ENCODE measurements at places on chromosomes 1 and 21.

DNA sequence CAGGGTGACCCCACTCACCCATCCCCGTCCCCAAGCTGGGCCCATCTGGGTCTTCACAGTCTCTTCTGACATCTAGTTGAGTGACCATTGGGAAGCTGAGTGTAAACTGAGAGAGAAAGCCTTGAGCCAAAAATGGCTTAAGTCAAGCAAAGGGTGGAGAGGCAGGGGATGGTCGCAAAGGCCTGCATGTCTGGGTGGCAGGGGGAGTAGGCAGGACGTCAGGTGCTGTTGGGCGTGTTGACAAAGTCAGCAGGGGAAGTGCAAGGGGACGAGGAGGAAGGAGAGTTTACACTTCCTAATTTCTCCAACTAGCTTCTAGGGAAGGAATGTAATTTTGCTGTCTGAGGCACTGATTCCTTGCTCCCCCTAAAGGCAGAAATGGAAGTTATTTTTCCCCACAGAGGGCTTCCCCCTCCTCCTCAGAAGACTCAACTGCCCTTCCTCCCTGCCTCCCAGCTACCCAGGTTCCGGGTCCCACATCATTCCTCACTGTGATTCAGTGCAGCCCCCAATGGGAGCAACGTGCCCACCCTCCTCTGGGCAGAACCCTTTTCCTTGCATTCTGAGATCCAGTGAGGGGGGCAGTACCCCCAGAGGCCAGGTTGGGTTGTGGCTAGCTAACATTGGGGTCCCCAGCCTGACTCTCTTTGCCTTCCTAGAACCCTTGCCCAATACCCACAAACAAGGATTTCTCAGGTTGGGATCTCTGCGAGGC, 1.2 kb upstream of the ADORA1 start:
- DNase-seq = no peak

- no peak for DNase-seq
Measured at GRCh38 chr21:26798856-26799751, 46.1 kb downstream of the ADAMTS1 start.

GRCh38 chr1:184143449-184143848, 91.9 kb downstream of the TSEN15 start:
- no peak for DNase-seq

- no peak for DNase-seq
Measured at GRCh38 chr1:43704838-43705237, 2.5 kb upstream of the ST3GAL3 start.

GRCh38 chr1:156676820-156677615, at the start of gene NES:
NES (minus strand) TSS chr1:156677407; CDS start chr1:156677264, 143 bp downstream.
- DNase-seq = no peak

- DNase-seq = no peak
Measured at GRCh38 chr21:32468681-32469111, 56.2 kb downstream of the EVA1C start.

DNA sequence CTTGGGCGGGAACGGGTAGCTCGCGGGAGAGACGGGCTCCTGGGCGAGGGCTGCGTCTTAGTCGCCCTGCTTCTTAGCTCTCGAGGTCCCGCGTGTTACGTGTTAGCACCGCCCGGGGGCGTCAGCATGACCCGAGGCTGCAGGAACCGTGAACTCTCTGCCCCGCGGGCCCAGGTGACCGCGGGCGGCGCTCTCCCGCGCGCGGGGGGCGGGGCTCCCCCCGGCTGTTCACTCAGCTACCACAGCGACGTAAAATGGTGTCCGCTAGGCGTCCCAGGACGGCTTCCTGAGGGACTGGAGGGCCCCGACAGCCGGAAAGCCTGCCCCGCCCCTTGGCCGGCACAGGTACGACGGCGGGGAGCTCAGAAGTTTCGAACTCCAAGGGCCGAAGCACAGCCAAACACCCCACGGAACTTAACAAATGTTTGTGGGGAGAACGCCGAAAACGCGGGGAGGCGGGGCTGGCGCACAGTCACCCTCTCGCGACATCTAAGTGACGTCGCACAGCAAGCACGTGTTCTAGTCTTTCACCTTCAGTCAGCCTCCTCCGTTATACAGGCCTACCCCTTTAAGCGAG, 780 bp upstream of the RBM15 start:
- DNase-seq = peak; percentile 99

DNA sequence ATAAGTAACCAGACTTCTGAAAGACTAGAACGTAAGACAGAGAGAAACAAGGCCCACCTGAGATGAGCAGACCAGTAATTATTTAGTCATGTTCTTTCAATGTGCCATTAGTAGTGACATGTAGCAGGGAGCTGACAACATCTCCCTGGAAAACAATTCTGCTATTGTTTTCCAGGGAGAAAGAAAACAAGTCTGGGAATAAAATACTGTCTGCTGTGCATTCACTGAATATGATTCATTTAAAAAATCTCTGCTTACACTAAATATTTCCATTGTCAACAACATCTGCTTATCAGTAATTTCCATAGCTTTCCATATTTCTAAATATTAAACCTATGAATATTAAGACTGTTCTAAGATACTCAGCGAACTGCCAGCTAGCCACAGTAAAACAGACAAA, 80.0 kb downstream of the VCAM1 start:
- no peak for DNase-seq

DNA sequence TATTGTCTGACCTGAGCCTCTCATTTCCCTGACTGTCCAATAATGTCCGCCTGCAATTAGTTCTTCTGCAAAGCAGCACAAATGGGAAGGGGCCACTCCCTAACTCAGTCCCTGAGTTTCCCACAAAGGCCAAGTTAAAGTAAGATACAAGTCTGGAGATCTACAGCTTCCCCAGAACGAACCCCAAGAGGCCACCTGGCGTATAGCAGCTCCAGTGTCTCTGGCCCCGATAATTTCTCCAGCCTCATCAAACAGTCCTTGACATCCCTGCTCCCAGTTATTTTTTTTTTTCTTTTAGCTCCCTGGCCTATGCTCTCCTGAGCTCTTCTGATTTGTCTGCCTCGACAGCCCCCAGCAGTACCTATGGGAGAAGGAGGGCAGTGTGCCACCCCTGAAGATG, 8.1 kb upstream of the ACKR1 start:
- DNase-seq = no peak

GRCh38 chr1:25807480-25808390, 7.7 kb downstream of the SELENON start:
- no peak for DNase-seq

DNA sequence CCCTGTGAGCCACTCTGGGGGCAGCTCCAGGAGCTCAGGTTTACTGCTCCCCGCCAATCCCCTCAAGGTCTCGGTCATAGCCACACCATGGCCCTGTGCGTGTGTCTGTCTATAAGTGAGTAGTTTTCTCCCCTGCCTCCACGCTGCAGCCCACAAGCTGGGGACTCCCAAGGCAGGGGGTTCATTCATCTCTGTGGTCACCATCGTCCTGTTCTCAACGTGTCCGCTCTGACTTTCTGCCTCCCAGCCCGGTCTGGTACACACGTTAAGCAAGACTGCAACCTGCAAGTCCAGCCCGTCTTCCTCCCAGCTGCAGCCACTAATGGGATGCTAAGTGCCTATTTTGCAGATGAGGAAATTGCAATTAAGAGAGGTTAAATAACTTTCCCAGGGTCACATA, 49.8 kb downstream of the IGSF21 start:
- no peak for DNase-seq

Measured in CD4-positive, alpha-beta memory T cell (primary cell).